Kidney epithelial cell (primary cell): ENCODE measurements at places on chromosomes 16 and 17.

GRCh38 chr17:39643271-39643670, 6.3 kb downstream of the STARD3 start:
- DNase-seq, result no peak

DNA sequence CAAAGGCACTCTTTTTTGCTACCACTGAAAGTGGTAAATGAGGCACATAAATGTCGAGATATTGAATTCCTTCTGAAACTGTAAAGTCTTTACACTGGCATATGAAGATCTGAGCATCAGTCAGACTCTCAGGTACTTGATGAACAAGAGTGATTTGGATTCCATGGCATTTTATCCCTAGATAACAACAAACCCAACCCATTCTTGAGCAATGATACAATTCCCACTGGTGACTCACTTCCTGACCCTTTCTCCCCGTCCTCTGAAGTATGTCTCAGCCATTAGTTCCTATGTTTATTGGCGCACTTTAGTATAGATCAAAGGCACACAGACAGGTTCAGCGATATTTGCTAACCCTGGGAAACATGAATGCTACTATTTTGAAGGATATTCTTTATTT, 147.0 kb upstream of the RBFOX1 start:
- no peak for DNase-seq

DNA sequence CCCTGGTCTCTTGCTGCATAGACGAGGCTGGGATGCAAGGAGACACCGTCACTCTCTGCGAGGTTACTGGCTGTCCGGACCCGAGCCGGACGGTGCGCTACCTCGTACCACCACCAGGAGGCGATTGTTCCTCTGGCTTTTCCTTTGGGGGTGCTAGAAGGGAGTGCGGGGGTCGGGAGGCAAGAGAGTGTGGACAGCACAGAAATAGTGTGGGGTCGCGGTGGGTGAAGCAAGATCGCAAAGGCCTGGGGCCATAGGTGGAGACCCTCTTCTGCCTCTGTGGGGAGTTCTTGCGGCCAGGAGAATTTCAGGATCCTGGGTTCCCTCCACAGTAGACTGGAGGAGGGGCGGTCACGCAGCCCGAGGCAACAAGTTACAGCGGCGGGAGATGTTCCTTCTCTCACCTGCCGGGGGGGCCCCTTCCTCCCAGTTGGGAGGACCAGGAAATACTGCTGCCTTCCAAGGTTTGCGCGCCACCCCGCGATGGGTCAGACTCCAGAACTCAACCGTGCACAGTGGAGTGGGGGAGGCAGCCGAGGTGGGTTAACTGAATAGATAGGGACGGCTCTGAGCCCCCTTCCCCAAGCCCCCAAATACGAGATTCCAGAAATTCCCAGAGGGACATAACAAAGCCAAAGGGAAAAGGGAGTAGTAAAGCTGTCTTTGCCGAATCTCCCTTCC, 6.9 kb downstream of the PHOSPHO1 start:
- DNase-seq, result no peak

DNA sequence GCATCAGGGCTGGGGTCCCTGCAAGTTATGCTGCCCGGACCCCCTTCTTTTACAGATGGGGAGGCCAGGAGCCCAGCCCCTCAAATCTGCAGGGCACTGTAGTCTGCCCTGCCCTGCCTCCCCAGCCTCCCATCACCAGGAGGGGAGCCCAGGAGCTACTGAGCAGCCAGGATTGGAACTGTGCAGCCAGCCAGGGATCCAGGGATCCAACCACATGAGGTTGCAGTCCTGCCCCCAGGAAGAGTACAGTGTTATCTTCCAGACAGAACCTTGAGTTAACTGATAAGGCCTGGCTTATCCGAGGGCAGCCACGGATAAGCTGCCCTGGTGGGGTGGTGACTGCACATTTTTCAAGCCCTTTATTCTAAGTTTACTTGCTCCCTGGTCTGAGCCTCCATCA, 11.4 kb upstream of the NDRG4 start:
- no peak for DNase-seq

GRCh38 chr16:68995011-68995504, 110.4 kb upstream of the HAS3 start:
- DNase-seq, result peak; percentile 38

DNA sequence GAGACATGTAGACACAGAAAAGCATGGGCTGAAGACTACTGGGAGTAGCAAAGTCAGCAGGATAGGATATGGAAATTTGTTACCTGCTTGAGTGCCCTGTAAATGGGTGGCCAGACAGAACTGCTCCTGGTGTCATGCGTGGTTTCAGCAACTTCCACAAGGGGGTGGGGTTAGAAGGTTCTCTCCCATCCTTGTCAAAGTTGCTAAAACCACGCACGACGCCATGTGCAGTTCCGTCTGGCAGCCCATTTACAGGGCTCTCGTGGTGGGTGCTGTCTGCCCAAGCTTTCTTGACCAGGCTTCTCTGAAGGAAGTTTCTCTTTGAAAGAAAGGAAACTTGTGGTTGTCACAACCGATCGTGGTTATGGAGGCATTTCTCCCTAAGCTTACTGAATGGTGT, 6.9 kb upstream of the DBNDD1 start:
- no peak for DNase-seq

DNA sequence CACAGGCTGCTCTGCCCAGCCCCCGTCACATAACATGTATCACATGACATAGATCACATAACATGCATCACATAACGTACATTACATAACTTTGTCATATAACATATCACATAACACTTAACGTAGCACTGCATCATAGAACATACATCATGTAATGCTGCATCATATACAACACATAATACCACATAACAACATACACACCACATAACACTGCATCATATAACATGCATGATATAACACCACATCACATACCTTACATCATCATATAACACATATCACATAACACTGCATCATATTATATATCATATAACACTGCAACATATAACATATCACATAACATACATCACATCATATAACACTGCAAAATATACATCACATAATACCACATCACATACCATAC, 83.8 kb downstream of the AXIN2 start:
- DNase-seq, result no peak

GRCh38 chr17:10737736-10738135, 7.9 kb upstream of the TMEM220 start:
- DNase-seq, result no peak

DNA sequence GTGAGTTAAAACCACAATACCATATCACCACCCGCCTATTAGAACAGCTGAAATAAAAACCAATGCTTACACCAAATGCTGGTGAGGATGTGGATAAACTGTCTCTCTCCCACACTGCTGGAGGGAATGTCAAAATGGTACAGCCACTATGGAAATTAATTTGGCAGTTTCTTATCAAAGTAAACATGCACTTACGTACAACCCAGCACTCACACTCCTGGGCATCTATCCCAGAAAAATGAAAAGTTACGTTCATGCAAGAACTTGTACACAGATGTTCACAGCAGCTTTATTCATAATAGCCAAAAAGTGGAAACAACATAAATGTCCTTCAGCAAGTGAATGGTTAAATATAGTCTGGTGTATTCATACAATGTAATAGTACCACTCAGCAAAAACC, 173.2 kb upstream of the MYOCD start:
- DNase-seq, result no peak

- no peak for DNase-seq
Measured at GRCh38 chr17:68035131-68035522, 408 bp upstream of the KPNA2 start.

DNA sequence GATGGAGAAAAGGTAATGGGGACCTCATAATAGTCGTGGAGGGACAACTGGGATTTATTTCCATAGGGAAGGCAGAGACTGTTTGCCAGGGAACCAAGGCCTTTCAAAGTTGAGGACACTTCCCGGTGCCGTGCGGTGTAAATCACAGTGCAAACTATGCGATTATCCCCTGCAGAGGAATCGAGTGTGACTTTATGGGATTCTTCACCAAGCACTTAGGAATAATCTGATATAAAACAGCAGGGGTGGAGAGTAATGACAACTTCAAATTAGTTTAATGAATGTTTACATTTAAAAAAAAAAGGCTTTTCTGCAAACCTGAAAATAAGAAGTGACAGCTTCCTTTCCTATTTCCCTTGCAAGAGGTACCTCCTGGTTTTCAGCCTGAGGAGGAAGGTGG, 538.2 kb downstream of the MAF start:
- no peak for DNase-seq

- DNase-seq, result no peak
Measured at GRCh38 chr17:18159551-18160120, 24.0 kb upstream of the ALKBH5 start.

DNA sequence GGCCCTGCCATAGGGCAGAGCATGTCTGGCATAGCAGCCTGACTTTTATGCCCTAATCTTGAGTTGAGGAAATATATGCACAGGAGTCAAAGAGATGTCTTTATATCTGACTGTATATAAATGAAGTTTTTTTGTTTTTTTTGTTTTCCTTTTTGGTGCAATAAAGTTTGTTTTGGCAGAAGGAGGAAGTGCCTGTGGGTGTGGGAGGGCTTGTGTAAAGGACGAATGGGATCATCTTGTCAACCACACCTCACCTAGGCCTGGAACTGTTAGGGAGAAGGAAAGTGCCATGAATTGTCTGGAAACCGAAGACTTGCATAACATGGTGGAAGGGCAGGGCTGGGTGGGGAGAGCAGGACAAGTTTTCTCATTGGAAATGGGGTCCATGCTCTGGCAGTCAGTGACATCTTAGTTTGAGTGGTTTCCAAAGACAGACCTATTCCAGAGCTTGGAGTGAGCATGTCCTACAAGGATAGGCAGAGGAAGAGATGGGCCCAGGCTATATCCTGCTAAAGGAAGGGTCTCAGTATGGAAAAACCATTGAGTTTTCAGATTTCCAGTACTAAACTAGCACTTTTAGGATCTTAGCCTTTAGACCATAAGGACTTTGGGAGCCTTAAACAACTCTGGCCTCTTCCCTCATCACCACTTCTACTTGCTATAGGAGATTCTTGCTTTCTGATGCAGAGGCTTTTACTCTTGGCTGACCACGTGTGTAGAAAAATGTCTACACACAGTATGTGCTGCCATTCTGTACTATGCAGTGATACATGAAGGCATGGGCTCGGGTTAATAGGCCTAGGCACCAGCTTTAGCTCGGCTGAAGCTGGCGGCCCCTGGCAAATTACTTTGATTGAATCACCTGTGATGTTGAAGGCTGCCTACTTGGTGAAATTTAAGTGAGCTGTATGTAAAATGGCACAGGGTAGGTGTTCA, 15.5 kb downstream of the SNF8 start:
- no peak for DNase-seq

- no peak for DNase-seq
Measured at GRCh38 chr17:46719891-46720290, 98.6 kb downstream of the WNT3 start.

DNA sequence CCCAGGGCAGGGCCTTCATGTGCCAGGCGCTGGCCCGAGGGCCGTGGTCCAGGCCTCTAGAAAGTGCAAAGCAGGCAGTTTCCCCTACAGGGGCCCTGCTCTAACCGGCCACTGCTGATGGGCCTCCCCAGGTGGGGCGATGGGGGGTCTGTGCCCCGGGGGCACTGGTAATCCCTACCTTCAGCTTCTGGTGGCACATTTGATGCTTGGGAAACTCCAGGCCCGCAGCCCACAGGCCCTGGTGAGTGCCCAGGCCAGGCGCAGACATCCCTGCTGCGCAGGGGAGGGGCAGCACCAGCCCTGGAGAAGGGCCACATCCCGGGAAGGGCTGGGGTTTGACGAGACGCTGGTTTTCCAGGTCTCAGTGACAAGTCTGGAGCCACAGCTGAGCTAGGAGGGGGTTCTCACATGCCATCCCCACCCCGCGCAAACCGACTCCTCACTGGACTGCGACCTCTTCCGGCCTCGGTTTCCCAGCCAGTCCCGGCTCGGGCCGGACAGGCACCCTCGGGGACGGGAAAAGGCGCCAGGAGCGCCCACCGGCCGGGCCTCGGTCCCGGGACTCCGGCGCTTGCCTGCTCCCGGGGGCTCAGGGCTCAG, 1.6 kb downstream of the DOC2B start:
- DNase-seq, result no peak

GRCh38 chr16:72240466-72240865, 68.5 kb upstream of the PMFBP1 start:
- no peak for DNase-seq

- no peak for DNase-seq
Measured at GRCh38 chr17:54172096-54172984, 349.6 kb downstream of the KIF2B start.

- DNase-seq, result no peak
Measured at GRCh38 chr16:58157951-58158540, 28.9 kb upstream of the CFAP20 start.

GRCh38 chr16:20903116-20903898, 2.7 kb downstream of the LYRM1 start:
- DNase-seq, result no peak

GRCh38 chr16:29678691-29679267, at the start of gene QPRT:
TSS of gene QPRT (plus strand) at chr16:29679180. CDS start at chr16:29679198, 18 bp downstream.
- peak; percentile 34 for DNase-seq

GRCh38 chr17:78343543-78344201, 16.2 kb downstream of the SOCS3 start:
- DNase-seq, result no peak

- DNase-seq, result no peak
Measured at GRCh38 chr17:71234349-71234748, 886.5 kb upstream of the SOX9 start.

- DNase-seq, result no peak
Measured at GRCh38 chr16:797120-797420, 3.5 kb downstream of the GNG13 start.

- no peak for DNase-seq
Measured at GRCh38 chr17:28973425-28973824, 22.1 kb upstream of the PHF12 start.

DNA sequence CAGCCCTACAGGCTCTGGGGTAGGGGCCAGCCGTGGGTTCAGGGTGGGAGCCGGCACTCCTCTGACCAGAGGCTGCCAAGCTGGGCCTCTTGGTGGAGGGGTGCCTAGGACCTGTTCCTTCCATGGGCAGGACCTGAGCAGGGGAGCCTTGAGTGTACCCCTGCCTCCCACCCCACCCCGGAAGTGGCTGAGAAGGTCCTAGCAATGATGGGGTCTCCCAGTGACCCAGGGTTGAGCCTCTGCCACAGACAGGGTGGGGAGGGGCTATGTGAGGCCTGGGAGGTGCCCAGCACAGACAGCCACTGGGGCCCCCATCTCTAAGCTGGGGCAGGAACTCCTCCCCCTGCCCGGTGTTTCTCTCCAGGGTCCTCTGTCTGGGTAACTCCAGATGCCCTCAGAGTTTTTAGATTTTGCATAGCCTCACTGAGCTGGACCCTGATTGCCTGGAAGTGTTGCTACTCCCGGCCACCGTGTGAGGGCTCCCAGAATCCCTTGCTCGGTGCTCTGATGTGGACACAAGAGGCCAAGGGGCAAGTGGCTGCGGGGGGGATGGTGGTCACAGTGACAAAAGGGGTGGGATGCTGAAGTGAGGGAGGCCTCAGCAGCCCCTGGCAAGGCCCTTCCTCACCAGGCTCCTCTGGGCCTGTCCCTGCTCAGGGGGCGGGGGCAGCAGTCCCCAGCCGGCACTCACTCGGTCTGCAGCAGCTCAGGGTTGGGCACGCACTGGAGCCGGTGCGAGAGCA, 6.4 kb upstream of the MTSS2 start:
- DNase-seq, result no peak

- DNase-seq, result peak; percentile 53
Measured at GRCh38 chr17:78879635-78880186, 23.3 kb downstream of the CEP295NL start.

DNA sequence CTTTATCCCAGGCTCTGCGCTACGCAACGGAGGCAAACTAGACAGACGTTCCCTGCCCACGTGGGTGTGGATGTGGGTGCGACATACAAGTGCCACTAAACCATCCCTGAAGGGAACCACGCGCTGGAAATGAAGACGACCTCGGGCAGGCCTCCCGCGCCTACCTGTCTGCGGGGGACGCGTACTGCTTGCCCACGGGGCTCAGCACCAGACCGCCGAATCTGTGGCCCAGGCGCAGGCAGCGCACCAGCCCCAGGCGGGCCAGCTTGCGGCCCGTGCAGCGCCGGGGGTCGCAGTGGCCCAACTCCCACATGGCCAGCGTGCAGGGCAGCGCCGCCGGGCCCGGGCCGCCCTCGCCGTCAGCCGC, 480 bp downstream of the TSR3 start:
- DNase-seq, result no peak
